ENCODE measurements at places on chromosomes 16 and 17. TPM values are rescaled to one million over a fixed set of nuclear protein-coding genes. Genes with fewer than 3 reads are reported as not detected.
A peak's percentile ranks its signal among the peaks of the same experiment; 100 is the strongest.

GRCh38 chr17:64124609-64125008 is 5.3 kb downstream of the ERN1 start:
- DNase-seq: no peak
- peaks cover 13% of the 10 kb centered on the region for H3K27me3 ChIP-seq
- no peak overlapping the region for H3K4me3 ChIP-seq

DNA sequence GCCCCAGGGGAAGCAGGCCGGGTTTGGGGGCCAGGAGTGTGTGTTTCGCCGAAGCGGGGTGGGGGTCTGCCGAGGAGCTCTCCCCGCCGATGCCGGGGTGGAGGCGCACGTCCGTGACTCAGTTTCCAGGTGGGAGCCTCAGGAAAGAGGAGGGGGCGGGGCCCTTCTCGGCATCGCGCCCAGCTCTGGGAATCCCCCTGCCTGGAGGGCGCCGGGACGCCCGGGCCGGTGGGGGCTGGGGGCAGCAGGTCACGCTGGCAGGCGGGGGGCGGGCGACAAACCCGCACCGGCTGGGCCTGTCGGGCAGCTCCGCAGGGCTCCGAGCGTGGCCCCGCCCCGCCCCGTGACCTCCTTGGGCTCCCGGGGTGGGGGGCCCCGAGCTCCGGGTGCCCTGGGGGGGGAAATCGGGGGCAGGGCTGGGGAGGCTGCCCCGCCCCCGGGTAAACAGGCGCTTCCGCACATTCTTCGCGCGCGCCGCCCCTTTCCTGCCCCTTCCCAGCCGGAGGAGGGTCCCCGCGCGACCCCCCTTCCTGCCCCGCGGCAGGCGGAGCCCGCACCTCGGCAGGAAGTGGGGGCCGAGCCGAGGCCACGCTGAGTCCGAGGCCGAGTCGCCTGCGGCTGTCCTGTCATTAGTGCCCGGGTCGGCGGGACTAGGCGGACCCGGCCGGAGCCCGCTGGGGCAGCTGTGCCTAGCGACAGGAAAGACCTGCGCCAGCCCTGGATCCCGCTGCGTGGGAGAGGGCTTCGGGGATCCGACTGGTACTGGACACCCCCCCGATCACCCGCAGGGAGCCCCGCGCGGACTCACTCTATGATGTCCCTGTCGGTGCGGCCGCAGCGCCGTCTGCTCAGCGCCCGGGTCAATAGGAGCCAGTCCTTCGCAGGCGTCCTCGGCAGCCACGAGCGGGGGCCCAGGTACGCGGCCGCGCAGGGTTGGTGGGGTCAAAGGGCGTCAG is 9.3 kb downstream of the RIPOR1 start:
- DNase-seq: peak; percentile 42
- H3K4me1 ChIP-seq: peaks cover 14% of the 10 kb centered on the region
- H3K27me3 ChIP-seq: peaks cover 90% of the 10 kb centered on the region
- H3K4me3 ChIP-seq: peak overlapping the region; percentile 76

TOP2A gene
- 273 TPM for total RNA-seq

ITGA2B gene
- total RNA-seq: 28.5 TPM

DNA sequence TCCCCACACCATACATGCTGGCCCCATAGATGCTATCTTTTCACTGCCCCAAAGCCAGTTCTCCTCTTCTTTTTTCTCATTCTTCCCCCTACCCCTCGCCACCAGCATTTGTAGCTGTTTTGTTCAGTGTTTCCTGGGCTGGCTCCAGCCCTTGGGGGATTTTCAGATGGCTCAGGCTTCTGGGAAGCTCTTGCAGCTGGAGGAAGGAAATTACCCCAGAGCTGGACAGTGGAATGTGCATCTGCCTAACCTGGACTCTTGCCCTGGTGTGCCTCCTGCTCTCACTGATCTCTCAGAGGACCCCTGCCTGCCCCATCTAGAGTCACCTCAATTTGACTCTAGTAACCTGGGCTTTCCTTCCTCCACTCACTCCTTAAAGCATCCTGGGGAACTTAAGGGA is 82.8 kb downstream of the MYH13 start:
- no peak overlapping the region for H3K27ac ChIP-seq
- no peak for DNase-seq

DNA sequence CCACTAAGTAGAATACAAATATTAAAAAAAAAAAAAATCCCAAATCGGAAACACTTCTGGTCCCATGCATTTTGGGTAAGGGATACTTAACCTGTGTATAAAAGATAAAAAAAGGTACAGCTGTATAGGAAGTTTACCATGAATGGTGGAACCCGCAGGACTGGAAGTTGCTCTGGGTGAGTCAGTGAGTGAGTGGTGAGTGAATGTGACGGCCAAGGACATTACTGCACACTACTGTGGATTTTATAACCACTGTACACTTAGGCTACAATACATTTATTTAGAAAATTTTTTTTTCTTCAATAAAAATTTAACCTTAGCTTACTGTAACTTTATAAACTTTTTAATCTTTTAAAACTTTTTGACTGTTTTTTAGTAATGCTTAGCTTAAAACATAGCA is 71.3 kb upstream of the BCAR1 start:
- no peaks in the 10 kb centered on the region for H3K27me3 ChIP-seq
- peaks cover 4% of the 10 kb centered on the region for H3K36me3 ChIP-seq
- peaks cover 17% of the 10 kb centered on the region for H3K4me1 ChIP-seq
- no peak overlapping the region for H3K4me3 ChIP-seq
- no peak for DNase-seq

GRCh38 chr17:72382971-72383722 is 262.3 kb downstream of the SOX9 start:
- peak overlapping the region; percentile 25 for H3K27ac ChIP-seq
- peaks cover 50% of the 10 kb centered on the region for H3K4me1 ChIP-seq
- peak overlapping the region; percentile 27 for H3K4me3 ChIP-seq

LRRC46 gene
- 0.09 TPM for total RNA-seq

- no peak for DNase-seq
- peaks cover 9% of the 10 kb centered on the region for H3K27me3 ChIP-seq
- H3K36me3 ChIP-seq: no peaks in the 10 kb centered on the region
- H3K4me3 ChIP-seq: no peak within 1 kb of the TSS
- no peaks in the 10 kb centered on the region for H3K4me1 ChIP-seq
These were observed at the start of gene ITGAL for GRCh38 chr16:30472328-30472942. Gene ITGAL, plus strand, starts transcription at chr16:30472742. Its CDS starts 96 bp downstream, at chr16:30472838.

DNA sequence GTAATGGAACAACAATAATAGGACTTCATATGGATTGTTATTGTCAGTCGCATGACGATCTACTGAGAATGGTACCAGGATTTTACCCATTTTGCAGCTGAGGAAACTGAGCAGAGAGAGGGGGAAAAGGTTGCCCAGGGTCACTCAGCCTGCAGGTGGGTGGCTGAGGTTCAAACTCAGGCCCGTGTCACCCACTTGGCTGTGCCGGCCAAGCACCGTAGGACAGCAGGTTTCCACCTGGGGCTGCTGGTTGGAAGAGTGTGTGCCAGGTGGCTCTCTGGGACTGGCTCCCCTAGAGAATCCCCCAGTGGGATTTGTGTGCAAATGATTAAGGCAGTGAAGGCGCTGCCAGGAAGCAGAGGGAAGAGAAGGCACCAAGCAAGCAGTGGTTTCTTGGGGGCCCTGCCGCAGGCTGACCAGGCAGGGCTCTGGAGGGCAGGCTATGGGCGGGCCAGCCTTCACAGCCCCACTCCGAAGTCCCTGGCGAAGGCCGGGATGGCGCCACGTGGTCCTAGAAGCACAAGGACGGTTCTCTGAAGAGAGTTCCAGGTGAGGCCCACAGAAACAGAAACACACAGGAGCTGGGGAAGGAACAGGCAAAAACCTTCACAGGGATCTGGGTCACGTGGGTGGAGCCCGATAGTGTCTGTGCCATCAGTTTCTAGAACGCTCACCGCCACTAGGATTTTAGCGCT is 163.5 kb downstream of the IRF8 start:
- H3K36me3 ChIP-seq: no peaks in the 10 kb centered on the region
- no peaks in the 10 kb centered on the region for H3K4me1 ChIP-seq
- H3K27ac ChIP-seq: no peak overlapping the region

DNA sequence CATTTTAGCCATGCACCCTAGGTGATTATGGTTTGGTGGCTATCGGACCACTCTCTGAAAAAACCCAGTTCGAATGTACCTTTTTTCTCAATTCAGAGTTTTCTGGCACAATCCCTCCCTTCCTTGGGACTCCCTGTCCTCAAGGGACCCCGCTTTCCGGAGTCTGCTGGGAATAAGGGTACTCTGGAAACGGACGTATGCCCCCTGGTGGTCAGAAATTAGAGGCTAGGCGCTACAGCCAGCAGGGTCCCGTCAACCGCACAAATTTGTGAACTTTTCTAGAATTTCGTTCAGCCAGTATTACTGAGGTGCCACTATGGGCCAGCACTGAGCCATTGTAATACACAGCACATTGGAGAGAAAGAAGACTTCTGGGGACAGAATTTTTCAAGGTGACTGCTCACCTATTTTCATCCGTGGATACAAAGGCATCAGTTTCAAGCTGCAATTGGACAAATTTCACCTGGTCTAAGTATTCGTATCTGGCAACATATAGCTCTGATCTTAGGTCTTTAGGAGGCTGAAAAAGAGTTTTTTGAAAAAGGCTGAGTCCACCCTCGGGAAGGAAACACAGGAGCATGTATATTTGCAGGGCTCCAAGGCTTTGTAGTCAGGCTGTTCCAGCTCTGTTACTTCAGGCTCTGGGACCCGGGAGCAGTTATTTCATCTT is 27.1 kb upstream of the CRYBA1 start:
- DNase-seq: peak; percentile 89
- H3K36me3 ChIP-seq: no peaks in the 10 kb centered on the region
- no peaks in the 10 kb centered on the region for H3K27me3 ChIP-seq
- H3K27ac ChIP-seq: no peak overlapping the region

GRCh38 chr17:60311186-60311585 is 80.7 kb downstream of the USP32 start:
- H3K4me1 ChIP-seq: peaks cover 17% of the 10 kb centered on the region
- no peak overlapping the region for H3K4me3 ChIP-seq
- H3K27ac ChIP-seq: no peak overlapping the region
- DNase-seq: no peak
- H3K27me3 ChIP-seq: no peaks in the 10 kb centered on the region

KCNJ2 gene
- total RNA-seq: 1.1 TPM

- DNase-seq: no peak
- peak overlapping the region; percentile 94 for H3K27ac ChIP-seq
- peaks cover 52% of the 10 kb centered on the region for H3K4me1 ChIP-seq
- peaks cover 29% of the 10 kb centered on the region for H3K36me3 ChIP-seq
- no peaks in the 10 kb centered on the region for H3K27me3 ChIP-seq
These were observed 39.9 kb downstream of the CDH1 start for GRCh38 chr16:68776821-68777485.

ATP2A3 gene
- 37.8 TPM for total RNA-seq

C1QTNF1 gene
- total RNA-seq: 2.7 TPM

HOXB8 gene
- total RNA-seq: not detected

DOC2A gene
- total RNA-seq: 16.4 TPM

DNA sequence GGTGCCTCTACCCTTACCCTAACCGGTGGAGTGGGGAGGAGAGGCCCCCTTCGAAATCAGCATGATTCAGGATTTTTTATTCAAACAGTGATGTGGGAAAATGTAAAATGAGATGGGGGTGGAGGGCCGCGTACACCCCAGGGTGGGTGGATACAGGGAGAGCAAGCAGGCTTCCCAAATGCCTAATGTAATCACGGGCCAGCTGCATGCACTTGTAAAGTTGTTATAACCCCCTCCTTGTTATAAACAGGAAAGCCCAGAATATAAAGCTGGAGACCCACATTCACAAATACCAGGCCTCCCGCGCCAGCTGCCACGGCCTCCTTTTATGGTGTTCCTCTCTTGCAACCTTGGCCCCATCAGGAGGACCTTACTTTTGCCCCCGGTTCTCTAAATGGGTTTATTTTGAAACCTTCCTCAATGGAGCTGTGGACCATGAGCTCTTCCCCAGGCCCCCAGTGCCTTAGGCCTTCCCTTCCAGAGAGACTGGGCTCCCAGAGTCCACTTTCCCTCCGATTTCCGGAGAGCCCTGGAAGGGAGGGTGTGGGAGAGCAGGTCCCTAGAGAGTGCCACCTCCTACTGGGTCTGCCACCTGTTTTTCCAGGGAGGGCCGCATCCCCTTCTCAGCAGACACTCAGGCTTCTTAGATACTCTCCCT is 906 bp upstream of the FOXL1 start:
- H3K27me3 ChIP-seq: peaks cover 97% of the 10 kb centered on the region
- no peaks in the 10 kb centered on the region for H3K36me3 ChIP-seq
- no peak overlapping the region for H3K27ac ChIP-seq
- DNase-seq: no peak

- H3K36me3 ChIP-seq: no peaks in the 10 kb centered on the region
- no peak for DNase-seq
- H3K27me3 ChIP-seq: no peaks in the 10 kb centered on the region
- no peak overlapping the region for H3K27ac ChIP-seq
These were observed 36.4 kb downstream of the EFCAB5 start for GRCh38 chr17:29977836-29978235.

DNA sequence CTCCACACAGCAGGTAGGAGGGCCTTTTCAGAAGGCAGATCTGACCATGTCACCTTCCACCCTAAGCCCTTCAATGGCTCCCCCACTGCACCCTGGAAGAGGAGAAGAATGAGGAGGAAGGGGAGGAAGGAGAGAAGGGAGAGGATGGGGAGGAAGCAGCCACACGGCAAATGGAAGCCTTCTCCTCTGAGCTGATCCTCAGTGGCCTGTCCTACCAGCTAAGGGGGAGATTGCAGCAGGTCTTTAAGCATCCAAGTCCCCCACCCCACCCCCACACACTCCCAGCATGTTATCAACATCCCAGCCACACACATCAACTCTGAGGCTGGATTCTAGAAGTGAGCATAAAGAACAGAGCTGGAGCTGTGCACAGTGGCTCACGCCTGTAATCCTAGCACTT is 46.2 kb upstream of the RBFOX3 start:
- peaks cover 10% of the 10 kb centered on the region for H3K36me3 ChIP-seq
- H3K27ac ChIP-seq: no peak overlapping the region
- H3K4me3 ChIP-seq: no peak overlapping the region

DNA sequence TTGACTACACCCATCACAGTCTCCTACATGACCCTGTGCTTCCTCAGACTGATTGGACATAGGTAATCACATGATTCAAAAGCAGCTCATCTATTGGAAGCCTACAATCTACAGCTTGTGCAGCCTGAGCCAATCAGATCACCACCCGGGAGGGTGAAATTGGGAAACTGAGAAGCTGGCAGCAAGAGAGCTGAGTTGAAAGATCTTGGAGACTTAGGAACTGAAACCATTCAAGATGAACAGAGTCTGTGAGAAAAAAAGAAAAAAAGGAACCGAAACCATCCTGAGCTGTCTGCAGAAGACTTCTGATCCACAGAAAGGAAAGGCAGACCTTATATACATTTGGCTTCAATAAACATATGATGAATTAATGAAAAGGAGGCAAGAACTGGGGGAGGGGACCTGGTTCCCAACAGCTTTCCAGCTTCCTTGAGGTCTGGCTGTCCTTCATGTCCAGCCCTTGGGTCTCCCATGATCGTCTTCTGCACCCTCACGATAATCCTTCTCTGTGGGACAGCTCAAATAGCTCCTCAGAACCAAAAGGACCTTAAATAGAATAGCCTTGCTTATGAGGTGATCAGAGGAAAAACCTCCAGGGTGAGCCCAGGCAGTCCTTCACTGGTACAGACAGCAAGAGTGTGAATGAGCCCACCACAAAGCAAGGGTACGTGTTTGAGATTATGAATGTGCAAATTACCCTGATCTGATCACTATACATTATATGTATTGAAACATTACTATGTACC is 32.6 kb downstream of the PLXDC1 start:
- no peaks in the 10 kb centered on the region for H3K27me3 ChIP-seq
- H3K4me3 ChIP-seq: no peak overlapping the region
- no peaks in the 10 kb centered on the region for H3K36me3 ChIP-seq
- H3K27ac ChIP-seq: no peak overlapping the region

- H3K4me1 ChIP-seq: no peaks in the 10 kb centered on the region
- H3K4me3 ChIP-seq: no peak overlapping the region
- no peak overlapping the region for H3K27ac ChIP-seq
- peaks cover 80% of the 10 kb centered on the region for H3K36me3 ChIP-seq
- H3K27me3 ChIP-seq: peaks cover 9% of the 10 kb centered on the region
These were observed 193.8 kb downstream of the TMEM114 start for GRCh38 chr16:8396463-8396862.

Measured in WTC11 (cell line).